CD4-positive, alpha-beta memory T cell (primary cell): ENCODE measurements at places on chromosomes 12 and 14. TPM values are rescaled to one million over a fixed set of nuclear protein-coding genes. Genes with fewer than 3 reads are reported as not detected.

GRCh38 chr12:100382338-100382737, 25.5 kb downstream of the SLC17A8 start:
- no peak overlapping the region for H3K4me3 ChIP-seq
- no peaks in the 10 kb centered on the region for H3K4me1 ChIP-seq
- H3K27me3 ChIP-seq: no peaks in the 10 kb centered on the region
- H3K27ac ChIP-seq: no peak overlapping the region

DNA sequence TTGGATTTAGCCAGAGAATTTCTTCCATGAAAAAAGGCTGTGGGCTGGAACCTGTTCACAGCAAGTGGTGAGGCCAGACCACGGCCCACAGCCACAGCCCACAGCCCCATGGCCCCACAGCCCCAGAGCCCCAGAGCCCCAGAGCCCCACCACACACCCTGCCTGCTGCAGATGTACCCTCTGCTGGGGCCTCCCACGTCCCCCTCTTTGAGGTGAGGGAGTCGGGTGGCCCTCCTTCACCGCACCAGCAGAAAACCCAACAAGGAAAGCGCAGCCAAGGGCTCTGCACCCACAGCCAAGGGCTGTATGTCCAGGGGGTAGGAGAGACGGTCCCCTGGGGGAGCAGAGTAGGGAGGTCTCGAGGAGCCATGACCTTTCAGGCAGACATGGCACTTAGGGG, 327.5 kb upstream of the DIO3 start:
- DNase-seq: no peak
- H3K4me1 ChIP-seq: no peaks in the 10 kb centered on the region

DNA sequence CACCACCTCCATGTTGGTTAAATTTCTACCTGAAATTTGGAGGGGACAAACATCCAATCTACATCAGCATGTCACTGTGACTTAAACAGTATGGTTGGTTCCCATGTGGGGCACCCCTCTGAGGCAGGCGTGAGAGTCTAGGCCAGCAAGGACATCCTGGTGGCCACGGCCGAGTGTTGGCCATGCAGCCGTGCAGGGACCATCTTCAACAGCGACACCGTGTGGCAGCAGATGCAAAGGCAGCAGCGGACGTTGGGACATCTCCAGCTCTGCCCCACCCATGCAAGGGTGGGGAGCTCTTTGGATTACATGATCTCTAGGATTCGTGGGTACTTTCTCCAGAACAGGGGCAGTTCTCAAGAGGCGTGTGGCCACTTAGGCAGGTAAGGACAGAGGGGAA, 49.8 kb downstream of the NOC4L start:
- no peak overlapping the region for H3K4me3 ChIP-seq
- H3K36me3 ChIP-seq: no peaks in the 10 kb centered on the region
- no peak overlapping the region for H3K27ac ChIP-seq
- no peaks in the 10 kb centered on the region for H3K27me3 ChIP-seq
- DNase-seq: no peak

GRCh38 chr14:41609704-41610183, 3.1 kb downstream of the LRFN5 start:
- no peaks in the 10 kb centered on the region for H3K36me3 ChIP-seq
- no peak overlapping the region for H3K27ac ChIP-seq
- peaks cover 34% of the 10 kb centered on the region for H3K4me1 ChIP-seq
- no peak overlapping the region for H3K4me3 ChIP-seq

GRCh38 chr12:50508414-50508813, 3.6 kb downstream of the DIP2B start:
- H3K27ac ChIP-seq: no peak overlapping the region
- DNase-seq: no peak
- no peaks in the 10 kb centered on the region for H3K36me3 ChIP-seq
- no peak overlapping the region for H3K4me3 ChIP-seq

DNA sequence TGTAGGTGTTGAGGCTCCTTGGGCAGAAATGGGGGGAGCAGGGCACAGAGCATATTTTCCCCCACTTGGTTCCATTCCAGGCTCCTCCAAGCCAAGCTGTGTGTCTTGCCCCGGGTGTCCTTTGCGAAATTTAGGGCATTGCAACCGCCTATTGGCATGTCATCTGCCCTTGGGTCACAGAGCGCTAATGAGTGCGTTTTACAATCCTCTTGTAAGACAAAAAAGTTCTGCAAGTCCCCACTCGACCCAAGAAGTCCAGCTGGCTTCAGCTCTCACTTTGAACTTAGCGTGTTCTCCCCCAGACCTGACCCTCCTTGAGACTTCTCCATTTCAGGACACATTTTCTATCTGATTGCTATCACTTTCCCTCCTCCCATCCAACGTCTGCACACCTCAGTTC, 6.1 kb upstream of the LRTM2 start:
- peaks cover 20% of the 10 kb centered on the region for H3K4me1 ChIP-seq

GRCh38 chr12:48775299-48775698, 13.6 kb downstream of the ADCY6 start:
- H3K27ac ChIP-seq: no peak overlapping the region
- no peaks in the 10 kb centered on the region for H3K27me3 ChIP-seq
- no peaks in the 10 kb centered on the region for H3K36me3 ChIP-seq
- DNase-seq: no peak
- H3K4me3 ChIP-seq: no peak overlapping the region
- no peaks in the 10 kb centered on the region for H3K4me1 ChIP-seq

DNA sequence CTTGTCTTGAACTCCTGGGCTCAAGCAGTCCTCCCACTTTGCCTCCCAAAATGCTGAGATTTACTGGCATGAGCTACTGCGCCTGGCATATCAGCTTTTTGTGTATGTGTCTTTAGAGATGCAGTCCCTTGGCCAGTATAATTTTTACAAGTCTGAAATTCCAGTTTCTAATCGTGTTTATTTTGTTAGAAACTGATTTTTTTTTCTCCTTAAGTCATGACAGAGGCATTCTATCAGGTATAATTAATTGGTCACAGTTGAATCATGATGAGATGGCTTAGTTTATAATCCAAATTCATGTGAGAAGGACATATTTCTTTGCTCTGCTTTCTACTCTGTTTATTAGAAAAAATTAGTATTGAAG, 98.9 kb downstream of the PCNX1 start:
- no peaks in the 10 kb centered on the region for H3K27me3 ChIP-seq
- no peak overlapping the region for H3K27ac ChIP-seq
- H3K4me3 ChIP-seq: no peak overlapping the region
- DNase-seq: no peak
- peaks cover 9% of the 10 kb centered on the region for H3K36me3 ChIP-seq

GRCh38 chr12:95118788-95119179, 45.4 kb upstream of the NR2C1 start:
- H3K4me3 ChIP-seq: no peak overlapping the region
- no peak overlapping the region for H3K27ac ChIP-seq
- H3K4me1 ChIP-seq: no peaks in the 10 kb centered on the region
- H3K36me3 ChIP-seq: no peaks in the 10 kb centered on the region
- no peak for DNase-seq

- H3K4me3 ChIP-seq: no peak overlapping the region
- H3K4me1 ChIP-seq: no peaks in the 10 kb centered on the region
- no peaks in the 10 kb centered on the region for H3K36me3 ChIP-seq
- H3K27me3 ChIP-seq: no peaks in the 10 kb centered on the region
- DNase-seq: no peak
These were observed 36.9 kb upstream of the DCN start for GRCh38 chr12:91219511-91219910.

GRCh38 chr12:2553388-2554126, 241.2 kb upstream of the FKBP4 start:
- DNase-seq: no peak
- H3K36me3 ChIP-seq: no peaks in the 10 kb centered on the region
- no peak overlapping the region for H3K27ac ChIP-seq

DNA sequence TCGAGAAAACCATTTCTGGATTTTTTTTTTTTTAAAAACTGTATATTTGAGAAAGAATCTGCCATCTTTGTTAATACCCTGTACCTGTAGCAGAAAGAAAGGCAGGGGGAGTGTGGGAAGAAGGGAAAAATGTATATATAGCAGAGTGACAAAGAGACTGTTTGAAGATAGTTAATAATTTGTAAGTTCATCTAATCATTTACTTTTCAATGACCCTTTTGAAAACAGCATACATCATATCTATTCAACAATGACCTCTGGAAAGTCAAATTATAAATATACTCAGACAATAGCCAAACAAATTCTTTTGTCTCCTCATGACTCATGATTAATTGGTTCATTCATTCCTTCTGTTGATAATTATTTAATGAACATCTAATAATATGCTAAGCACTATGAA, 10.9 kb upstream of the CPM start:
- no peak overlapping the region for H3K27ac ChIP-seq
- H3K4me3 ChIP-seq: no peak overlapping the region
- no peak for DNase-seq
- H3K4me1 ChIP-seq: no peaks in the 10 kb centered on the region

DNA sequence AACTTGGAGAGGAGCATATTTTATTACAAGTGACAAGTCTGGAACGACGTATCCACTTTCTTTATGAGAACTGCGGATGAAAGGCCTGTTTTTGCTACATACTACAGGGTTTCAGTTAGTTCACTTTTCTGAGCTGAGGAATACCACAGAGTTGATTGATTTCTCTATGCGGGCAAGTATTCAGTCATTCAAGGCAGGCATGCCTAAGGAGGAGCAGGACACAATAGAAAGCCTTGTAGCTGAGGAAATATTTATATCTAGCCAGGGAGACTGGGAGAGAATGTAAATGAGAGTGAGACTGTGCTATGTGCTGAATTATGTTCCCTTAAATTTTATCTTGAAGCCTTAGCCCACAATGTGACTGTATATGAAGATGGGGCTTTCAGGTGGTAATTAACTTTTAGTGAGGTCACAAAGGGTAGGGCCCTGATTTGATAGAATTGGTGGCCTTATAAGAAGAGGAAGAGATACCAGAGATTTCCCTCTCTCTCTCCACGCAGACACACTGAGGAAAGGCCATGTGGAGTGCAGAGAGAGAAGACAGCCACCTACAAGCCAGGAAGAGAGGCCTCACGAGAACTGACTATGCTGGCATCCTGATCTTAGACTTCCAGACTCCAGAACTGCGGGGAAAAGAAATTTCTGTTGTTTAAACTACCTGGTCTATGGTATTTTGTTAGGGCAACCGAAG, 459.0 kb upstream of the ATP2B1 start:
- no peak overlapping the region for H3K4me3 ChIP-seq
- H3K27ac ChIP-seq: no peak overlapping the region
- no peaks in the 10 kb centered on the region for H3K27me3 ChIP-seq
- H3K4me1 ChIP-seq: no peaks in the 10 kb centered on the region
- no peak for DNase-seq
- no peaks in the 10 kb centered on the region for H3K36me3 ChIP-seq

DNA sequence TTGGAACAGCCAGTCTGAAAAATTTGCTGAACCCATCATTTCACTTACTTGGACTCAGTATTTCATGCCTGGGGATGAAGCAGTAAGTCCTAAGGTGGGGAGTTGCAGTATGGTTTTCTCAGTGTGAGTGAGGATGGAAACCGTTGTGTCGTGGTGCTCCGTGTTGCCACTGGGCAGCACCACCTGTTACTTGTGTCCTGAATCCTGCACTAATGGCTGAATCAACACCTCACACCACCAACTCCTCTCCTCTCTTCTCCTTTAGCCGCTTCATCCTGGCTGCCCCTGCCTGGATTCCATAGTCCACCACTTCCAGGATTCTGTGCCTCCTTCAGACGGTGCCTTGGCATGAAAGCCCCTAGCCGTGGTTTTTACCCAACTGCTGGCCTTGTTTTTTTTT, 3.0 kb upstream of the EP400 start:
- DNase-seq: no peak
- H3K27ac ChIP-seq: no peak overlapping the region
- no peaks in the 10 kb centered on the region for H3K27me3 ChIP-seq
- H3K36me3 ChIP-seq: peaks cover 9% of the 10 kb centered on the region
- H3K4me1 ChIP-seq: peaks cover 34% of the 10 kb centered on the region

GRCh38 chr12:21500786-21501257, 613 bp downstream of the RECQL start:
- peaks cover 64% of the 10 kb centered on the region for H3K4me1 ChIP-seq
- peak overlapping the region; percentile 78 for H3K27ac ChIP-seq
- H3K4me3 ChIP-seq: peak overlapping the region; percentile 77
- H3K36me3 ChIP-seq: peaks cover 32% of the 10 kb centered on the region
- H3K27me3 ChIP-seq: no peaks in the 10 kb centered on the region

- no peak for DNase-seq
- no peaks in the 10 kb centered on the region for H3K27me3 ChIP-seq
- H3K27ac ChIP-seq: no peak overlapping the region
- no peak overlapping the region for H3K4me3 ChIP-seq
- no peaks in the 10 kb centered on the region for H3K36me3 ChIP-seq
These were observed 175.8 kb downstream of the TTC8 start for GRCh38 chr14:89000007-89000942.

Gene EML5
- total RNA-seq: 5.6 TPM

Gene CPM
- total RNA-seq: 2.0 TPM
